Caco-2 (cell line): ENCODE measurements at places on chromosomes 7 and 10. TPM values are rescaled to one million over a fixed set of nuclear protein-coding genes. Genes with fewer than 3 reads are reported as not detected.

The MUC3A gene
- 25.1 and 27.0 TPM in 2 replicates for total RNA-seq

- H3K27ac ChIP-seq = no peak overlapping the region
- no peak for DNase-seq
- no peaks in the 10 kb centered on the region for H3K27me3 ChIP-seq
- H3K36me3 ChIP-seq = no peaks in the 10 kb centered on the region
- H3K4me3 ChIP-seq = no peak overlapping the region
- no peaks in the 10 kb centered on the region for H3K4me1 ChIP-seq
Observed at GRCh38 chr7:157496416-157497275, 159.8 kb downstream of the DNAJB6 start.

GRCh38 chr7:41219276-41219675, 483.6 kb downstream of the INHBA start:
- H3K4me1 ChIP-seq = peaks cover 5% of the 10 kb centered on the region
- H3K36me3 ChIP-seq = no peaks in the 10 kb centered on the region
- no peak overlapping the region for H3K4me3 ChIP-seq
- DNase-seq = no peak

The CFAP70 gene
- 0.26 and 0.39 TPM in 2 replicates for total RNA-seq
